ENCODE measurements at places on chromosomes 4 and X.

GRCh38 chr4:27720010-27720766 is 859.5 kb downstream of the STIM2 start:
- DNase-seq: no peak

DNA sequence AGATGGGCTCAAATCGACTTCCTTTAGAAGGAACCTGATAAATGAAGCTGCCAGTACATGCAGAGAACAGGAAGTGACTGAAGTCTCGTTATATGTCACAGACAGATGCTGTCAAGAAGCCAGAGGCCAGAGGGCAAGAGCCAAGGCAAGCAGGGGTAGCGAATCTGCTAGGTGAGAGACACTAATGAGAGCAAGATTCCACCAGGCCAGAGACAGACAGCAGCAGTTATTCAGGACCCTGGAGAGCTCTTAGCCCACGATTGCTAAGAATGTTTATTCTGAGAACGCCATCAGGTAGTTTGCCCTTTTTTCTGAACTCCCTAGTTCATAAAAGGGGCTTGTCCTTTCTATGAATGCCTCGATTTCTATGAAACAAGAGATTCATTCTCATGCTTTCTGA is 73.7 kb downstream of the BEND2 start:
- no peak for DNase-seq

DNA sequence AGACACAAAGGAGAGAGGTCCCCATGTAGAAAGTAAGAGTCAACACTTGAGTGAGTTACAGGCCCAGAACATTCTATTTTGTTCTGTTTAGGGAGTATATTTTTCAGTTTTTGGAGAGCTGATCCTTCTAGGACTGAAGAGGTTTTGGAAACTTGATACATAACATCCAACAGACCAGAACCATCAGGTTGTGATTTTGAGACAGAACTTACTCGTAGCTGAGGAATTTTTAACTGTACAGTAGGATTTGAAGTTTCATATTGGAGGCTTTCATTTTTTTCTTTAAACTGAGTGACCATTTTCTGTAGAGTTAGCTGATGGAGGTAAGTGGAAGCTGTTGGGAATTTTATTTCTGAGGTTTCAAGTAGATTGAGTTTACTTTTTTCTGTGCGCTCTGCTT is 73.3 kb downstream of the NCAPG start:
- no peak for DNase-seq

- no peak for DNase-seq
Measured at GRCh38 chrX:130170752-130171445, 863 bp upstream of the RAB33A start.

DNA sequence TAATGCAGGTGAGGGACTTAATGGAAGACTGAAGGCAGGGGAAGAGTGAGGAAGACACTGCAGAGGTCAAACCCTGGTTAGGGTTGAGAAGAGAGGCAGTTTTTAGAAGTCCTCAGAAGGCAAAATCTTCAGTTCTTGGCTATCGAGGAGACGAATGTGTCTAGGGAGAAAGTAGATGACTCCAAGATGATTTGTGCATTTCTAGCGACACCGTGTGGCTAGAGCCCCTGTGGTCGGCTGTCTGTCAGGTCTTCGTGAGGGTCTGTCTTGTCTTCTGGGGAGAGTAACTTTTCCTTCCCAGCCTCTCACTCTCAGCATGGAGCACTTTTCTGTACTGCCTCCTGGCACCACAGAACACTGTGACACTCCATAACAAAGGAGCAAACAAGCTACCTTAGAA is 458.1 kb downstream of the STIM2 start:
- DNase-seq: no peak

- no peak for DNase-seq
Measured at GRCh38 chrX:42783451-42783850, 5.5 kb upstream of the PPP1R2C start.

GRCh38 chr4:184792950-184793555 is 32.7 kb downstream of the ACSL1 start:
- DNase-seq: no peak

DNA sequence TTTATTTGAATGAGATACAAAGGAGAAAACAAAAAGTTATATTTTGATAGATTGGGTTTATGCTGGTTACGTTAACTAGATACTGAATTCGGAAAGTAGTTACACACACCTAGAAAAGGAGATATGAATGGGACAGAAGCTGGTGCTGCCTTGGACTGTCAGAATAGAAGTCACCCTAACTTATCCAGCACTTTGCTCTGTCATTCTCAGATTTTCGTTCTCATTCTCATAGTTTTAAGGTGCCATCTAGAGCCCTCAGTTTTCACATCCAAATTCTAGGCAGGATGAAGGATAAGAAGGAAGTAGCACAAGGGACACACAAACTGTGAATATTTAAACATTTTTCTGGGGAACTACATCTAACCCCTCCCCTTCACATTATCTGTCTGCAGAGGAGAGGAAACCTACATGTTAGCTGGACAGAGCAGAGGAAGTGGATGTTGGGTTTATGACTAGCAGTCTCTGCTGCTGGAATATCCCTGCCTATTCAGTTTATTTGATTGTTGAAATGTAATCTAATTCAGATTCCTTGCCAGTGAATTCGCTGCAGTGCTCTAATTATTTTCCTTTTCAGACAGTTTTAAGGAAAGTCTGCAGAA is 521.9 kb downstream of the FAT4 start:
- no peak for DNase-seq

DNA sequence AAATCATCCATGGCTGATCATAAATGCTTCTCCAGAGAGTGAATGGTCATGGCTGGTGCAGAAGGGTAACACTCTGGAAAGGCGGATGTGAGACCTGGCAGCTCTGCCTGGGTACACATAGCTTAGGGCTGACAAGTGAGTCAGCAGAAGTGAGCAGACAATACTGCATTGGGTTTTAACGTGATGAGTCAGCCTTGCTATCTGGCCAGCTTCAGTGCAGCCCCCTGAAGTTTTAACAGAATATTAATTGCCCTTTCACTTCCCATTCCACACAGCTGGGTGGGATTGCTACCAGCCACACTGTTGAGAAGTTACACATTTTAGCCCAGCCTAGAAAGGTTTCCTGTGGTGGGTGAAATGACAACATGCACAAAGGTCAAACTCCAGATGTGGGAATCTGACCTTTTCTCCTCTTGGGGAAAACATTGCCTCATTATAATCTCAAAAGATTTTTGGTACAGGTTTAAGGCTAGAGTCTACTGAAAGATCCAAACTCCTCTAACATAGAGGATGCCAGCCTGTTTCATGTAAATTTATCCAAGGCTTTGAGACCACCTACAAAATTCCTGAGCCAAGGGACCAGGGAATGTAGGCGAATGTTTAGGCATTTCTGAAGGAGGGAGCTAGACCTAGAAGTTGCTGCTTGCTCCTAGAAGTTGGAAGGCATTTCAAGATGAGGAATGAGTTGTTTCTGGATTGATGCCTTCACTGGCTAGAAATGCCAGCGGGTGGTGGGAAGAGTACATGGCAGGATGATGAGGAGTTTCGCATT is 230.3 kb upstream of the PGRMC2 start:
- no peak for DNase-seq

DNA sequence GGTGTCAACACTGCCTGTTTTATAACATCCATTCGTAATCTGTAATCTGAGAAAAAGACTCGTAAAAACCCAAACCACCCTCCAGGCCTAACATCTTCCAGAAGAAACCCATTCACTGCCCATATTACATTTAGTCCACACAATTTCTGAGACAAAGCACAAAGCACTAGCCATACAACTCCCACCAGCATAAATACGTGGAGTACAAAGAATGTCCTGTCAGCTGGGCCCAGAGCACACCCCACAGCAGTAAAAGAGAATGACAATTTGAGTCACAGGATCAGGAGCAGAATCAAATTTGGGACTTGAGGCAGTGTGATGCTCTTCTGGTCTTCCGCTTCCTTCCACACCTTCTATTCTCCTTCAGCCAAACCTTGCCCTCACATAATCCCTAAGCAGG is 6.8 kb downstream of the MECP2 start:
- no peak for DNase-seq

DNA sequence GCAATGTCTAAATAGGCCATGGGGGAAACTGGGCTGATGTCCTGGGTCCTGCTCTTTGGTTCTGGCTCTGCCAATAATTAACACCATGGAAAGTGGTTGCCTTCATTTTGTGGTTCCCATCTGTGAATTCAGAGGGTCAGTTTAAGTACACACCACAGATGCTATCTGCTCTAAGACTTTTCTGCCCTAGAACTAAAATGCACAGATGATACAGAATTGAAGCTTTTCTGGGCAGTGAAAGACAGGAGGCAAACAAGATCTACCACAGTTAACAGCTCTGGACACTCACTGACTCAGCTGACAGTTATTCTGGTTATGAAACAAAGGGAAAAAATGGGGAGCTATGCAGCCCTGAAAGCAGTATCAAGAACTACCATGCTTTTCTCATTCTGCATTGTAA is 37.3 kb downstream of the APBB2 start:
- no peak for DNase-seq

DNA sequence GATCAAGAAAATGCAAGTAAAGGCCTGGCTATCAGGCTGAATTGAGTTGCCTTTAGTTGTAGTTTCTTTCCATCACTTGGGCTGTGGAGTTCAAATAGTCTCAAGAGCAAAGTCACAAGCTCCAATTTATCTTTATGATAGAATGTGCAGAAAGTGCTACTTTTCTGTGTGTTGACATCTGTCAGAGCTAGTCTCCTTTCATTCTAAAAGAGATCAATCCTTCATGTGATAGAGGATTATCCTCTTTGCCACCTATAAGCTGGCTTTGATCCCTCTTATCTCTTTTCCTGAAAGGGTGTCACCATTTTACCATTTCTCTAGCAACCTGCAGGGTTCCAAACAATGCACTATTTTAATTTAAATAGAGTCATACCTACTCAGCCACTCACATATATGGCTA is 224.9 kb downstream of the TEX13A start:
- DNase-seq: no peak

DNA sequence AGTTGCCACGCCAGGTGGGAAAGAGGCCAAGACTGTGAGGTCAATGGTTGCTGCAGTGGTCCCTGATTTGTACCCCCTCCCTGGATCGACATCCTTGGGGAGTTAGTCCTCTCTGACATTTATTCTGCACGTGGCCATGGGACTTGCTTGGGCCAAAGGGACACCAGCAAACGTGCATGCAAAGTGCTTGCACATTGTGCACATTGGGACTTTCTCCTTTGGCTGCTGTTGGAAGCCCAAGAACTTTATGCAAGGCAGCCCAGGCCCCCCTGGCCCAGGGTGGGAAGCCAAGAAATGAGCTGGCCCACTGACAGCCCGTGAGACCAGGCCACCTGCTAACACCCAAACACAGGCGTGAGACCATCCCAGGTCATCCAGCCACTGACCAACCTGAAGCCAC is 38.1 kb downstream of the SLC2A9 start:
- DNase-seq: no peak

GRCh38 chrX:56787734-56788152 is 58.7 kb downstream of the NBDY start:
- no peak for DNase-seq

GRCh38 chrX:42976746-42977366 is 198.9 kb upstream of the PPP1R2C start:
- no peak for DNase-seq

DNA sequence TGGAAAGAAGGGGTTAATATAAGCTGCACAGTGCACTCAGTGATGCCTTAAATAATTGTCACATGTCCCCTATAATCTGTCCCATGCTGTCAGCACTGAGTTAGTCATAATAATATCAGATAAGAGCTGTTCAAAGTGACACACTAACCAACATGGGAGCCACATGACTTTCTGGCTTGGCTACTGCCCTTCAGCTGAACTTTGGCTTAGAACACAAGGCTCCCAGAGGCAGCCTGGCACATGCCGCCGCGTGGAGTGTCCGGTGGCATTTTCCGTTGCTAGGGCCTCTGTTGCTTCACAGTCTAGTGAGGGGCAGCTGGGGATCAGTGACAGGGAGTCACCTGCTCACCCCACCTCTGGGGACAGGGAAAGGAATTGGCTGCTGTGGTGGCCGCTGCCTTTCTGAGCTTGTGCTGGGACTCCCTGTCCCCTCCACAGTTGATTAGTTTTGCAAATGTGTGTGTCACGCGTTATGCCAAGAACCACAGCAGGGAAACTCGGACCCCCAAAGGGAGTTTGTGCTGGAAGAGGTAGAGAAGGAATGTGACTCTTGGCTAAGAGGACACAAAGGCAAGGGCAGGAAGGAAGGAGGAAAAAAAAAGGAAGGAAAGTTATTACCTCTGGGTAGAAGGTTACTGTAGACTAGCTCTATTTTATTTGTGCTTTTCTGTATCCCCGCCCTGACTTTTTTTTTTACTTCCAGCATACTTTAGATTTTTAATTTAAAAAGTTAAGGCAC is 41.1 kb upstream of the PPARGC1A start:
- DNase-seq: no peak

- DNase-seq: no peak
Measured at GRCh38 chr4:18608908-18609533, 587.5 kb upstream of the LCORL start.

- no peak for DNase-seq
Measured at GRCh38 chr4:38667085-38667893, 3.3 kb downstream of the KLF3 start.

GRCh38 chrX:9730078-9730477 is 35.6 kb downstream of the GPR143 start:
- DNase-seq: no peak

DNA sequence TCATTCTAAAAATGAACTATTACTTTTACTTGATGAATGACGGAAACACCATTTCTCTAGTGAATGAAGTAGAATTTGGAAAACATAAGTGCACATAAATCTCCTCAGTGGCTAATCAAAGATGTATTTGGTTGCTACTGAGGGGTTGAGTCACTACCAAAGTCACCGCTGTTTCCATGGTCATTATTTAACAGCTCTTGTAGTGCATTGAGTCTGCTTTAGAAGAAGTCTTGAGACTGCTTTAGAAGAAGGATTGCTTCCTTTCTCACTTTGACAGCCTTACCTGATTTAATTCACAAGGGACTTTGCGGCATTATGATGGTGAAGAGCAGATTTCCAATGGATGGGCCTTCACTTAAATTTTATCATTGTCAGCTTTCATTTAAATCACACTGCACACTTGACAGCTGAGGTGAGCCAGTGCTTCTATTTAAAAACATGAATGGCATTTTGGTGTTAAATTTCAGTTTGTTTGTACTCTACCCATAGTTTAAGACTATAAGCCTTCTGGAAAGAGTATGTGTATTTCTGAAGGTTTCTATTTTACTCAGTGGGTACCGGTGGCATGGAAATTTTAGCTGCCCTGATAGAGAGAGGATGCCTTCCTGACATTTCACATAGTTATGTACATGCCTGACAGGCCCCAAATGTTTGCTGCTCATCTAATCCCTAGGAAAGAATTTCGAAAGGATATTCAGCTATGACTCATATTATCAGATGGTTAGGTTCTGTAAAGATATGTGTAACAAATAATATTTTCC is 9.5 kb downstream of the ASB5 start:
- DNase-seq: no peak
